ENCODE measurements at places on chromosomes 2 and 18.

GRCh38 chr2:225124311-225125017 is 82.2 kb upstream of the DOCK10 start:
- no peak for DNase-seq

GRCh38 chr18:33115917-33116316 is 324.6 kb downstream of the CCDC178 start:
- DNase-seq = no peak

- DNase-seq = no peak
Observed at GRCh38 chr2:66095820-66096345, 339.0 kb upstream of the MEIS1 start.

DNA sequence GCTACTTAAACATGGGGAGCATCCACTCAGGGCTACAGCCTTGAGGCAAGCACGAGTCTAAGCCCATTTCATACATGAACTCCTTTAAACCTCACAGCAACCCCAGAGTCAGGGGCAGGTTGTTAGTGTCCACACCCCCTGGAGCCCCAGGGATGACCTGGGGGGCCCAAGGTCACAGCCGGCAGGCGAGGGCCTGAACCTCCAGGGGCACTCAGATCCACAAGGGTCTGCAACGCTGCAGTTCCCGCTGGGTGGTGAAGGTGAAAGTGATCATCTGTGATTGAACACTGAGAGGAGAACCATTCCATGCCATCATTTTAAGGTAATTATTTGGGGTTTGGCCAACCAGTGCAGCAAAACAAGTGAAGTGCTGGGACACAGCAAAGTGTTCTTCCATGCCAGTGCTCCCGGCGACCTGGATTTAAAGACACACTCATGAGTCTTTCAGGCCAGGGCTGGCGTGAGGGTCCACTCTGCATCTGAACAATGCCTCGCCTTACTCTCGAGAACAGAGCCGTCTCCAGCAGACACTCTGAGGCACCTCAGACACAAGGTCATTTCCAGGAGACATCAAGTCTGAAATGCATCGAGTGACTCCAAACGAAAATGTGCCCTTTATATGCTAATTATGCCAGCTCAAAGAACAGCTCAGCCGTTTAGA is 61.6 kb upstream of the SNTG2 start:
- no peak for DNase-seq

- no peak for DNase-seq
Observed at GRCh38 chr2:98028931-98029717, 33.4 kb upstream of the TMEM131 start.

DNA sequence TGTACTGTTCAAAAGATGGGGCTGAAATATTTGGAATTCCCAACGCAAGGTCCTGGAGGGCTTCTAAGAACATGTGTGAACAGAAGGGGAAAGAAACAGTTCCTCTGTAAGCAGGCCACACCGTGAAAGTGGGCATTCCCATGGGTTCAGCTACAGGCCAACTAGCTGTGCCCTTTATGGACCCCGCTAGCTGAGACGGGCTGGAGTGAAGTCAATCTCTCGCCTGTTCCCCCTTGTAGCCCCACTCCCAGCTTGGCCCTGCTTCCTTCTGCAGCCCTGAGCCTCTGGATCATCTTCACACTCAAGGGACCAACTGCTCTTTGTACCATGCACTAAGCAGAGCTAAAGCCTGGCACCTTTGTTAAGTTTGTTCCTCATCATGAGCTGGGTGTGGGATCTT is 55.4 kb downstream of the POLR1A start:
- no peak for DNase-seq

- DNase-seq = no peak
Observed at GRCh38 chr2:189608170-189608569, 27.6 kb upstream of the SLC40A1 start.

GRCh38 chr2:46964835-46965560 is 49.4 kb upstream of the MCFD2 start:
- DNase-seq = no peak

GRCh38 chr2:208294482-208295024 is 28.5 kb downstream of the PIKFYVE start:
- DNase-seq = no peak

- peak; percentile 23 for DNase-seq
Observed at GRCh38 chr2:26754972-26755670, 9.0 kb upstream of the SLC35F6 start.

DNA sequence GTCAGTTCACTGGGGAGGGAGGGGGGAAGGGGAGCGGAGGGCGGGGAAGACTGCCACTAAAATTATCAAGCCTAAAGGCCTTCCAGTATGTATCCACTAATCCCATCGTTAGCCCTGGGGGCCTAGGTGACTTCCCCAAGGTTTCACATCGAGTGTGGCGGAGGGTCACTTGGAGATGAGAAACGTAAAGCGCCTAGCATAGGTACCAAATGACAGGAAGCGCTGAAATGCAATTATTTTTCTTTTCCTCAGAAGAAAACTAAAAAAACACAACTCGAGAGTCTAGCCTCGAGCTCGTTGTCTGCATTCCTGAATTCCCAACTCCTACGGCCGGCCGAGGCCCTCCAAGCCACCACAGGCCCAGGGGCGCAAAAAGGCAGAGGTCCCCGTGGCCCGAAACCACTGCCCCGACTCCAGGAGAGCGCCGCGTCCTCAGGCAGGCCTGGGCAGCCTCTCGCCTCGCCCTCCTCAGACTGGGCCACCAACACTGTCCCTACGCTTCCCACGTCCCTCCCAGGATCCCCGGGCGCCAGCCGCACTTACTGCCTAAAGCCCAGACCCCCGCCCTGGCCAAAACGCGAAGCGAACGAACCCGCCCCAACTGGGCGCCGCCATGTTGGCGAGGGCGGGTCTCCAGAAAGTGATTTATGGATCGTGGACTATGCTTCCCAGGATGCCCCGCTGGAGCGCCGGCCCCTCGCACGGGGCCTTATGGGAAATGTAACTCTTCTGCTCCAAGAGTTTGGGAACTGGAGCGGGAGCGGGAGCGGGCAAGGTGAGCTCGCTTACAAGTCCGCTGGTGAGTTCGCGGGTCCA is at the start of gene USP40:
TSS of gene USP40 (minus strand) at position 642 of the 816 bp plus-strand sequence. CDS start 1,228 bp downstream, outside the sequence.
- DNase-seq = peak; percentile 53

GRCh38 chr18:62336618-62337017 is 11.5 kb downstream of the TNFRSF11A start:
- DNase-seq = no peak

- no peak for DNase-seq
Observed at GRCh38 chr2:190318514-190318913, 1.1 kb downstream of the HIBCH start.

- no peak for DNase-seq
Observed at GRCh38 chr2:226790431-226790830, 9.2 kb downstream of the IRS1 start.

- no peak for DNase-seq
Observed at GRCh38 chr2:150136401-150136800, 351.1 kb downstream of the RND3 start.

GRCh38 chr2:30218814-30219213 is 12.5 kb upstream of the LBH start:
- no peak for DNase-seq

DNA sequence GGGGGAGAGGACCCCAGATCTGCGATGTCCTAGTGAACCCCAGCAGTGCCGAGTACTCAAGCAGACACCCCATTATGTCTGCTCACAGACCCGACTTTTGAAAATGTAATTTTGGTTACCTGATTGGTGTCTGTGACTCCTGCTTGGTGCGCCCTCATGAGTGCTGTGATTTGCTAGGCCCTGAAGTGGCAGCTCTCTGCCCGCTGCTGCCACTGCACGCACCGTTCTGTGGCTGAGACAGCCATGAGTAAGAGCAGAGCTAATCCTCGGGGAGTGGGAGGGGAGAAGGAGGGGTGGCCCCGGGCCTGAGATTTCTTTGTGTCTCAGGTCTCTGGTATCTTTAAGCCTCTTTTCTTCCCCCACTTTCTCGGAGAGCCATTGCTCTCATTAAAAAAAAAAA is 18.2 kb downstream of the FHOD3 start:
- no peak for DNase-seq

DNA sequence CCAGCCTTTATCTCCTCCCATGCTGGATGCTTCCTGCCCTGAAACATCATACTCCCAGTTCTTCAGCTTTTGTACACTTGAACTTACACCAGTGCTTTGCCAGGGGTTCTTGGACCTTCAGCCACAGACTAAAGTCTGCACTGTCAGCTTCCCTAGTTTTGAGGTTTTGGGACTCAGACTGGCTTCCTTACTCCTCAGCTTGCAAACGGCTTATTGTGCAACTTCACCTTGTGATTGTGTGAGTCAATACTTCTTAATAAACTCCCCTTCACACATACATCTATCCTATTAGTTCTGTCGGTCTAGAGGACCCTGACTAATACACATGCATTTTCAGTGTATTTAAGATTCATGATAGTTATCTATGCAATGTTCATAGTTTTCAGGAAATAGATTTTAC is 35.8 kb upstream of the ZNF804A start:
- DNase-seq = no peak

DNA sequence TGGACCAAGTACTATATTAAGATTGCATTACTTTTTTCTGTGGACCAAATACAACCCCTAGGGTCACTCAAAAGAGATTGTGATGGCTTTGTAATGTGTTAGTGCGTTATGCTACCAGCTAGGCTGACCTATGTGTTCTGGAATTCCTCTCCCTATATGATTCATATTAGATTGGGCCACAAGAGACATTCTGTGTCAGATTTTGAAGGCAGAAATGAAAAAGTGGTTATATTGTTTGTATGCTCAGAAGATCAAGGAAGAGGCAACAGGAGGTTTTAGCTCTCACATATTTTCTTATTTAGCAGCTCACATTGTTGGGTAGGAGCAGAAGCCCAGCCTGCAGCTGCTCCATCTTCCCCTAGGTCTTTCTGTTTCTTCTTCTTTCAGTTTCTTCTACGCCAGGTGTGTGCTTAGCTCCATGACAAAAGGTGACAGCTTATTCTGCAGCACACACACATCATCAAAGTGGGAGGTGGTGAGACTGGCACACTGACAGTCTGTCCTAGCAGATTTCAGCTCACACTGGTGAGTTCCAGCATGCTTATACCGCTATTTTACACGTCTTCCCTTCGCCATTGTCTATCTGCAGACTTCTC is 156.8 kb upstream of the UBE2E3 start:
- no peak for DNase-seq

- no peak for DNase-seq
Observed at GRCh38 chr2:28610583-28611201, 114.8 kb downstream of the PLB1 start.

DNA sequence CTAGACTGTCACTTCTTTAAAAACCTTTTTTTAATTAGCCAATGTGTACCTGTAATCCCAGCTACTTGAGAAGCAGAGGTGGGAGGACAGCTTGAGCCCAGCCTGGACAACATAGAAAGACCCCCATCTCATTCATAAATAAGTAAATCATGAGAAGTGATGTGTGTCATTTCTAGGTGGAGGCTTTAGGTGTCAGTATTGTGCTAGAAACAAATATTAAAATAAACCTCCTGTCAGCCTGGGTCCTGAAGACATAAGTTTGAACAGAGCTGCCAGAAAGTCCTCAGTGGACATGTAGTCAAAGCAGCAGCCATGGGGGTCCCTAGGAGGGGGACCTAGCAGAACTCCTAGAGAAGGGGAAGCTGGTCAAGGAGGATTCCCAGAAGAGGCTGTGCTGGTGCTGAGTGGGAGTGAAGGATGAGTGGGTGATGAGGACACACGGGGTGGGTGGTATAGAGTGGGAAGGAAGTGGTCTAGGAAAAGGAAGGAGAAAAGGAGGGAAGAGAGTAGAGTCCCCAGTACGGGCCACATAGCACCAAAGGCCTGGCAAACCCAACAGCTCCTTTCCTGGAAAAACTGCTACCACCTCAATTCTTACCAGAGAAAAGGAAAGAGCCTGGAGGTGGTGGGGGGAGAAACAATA is 316.6 kb upstream of the NCKAP5 start:
- no peak for DNase-seq

GRCh38 chr2:128388499-128388941 is 69.9 kb upstream of the HS6ST1 start:
- no peak for DNase-seq

- DNase-seq = no peak
Observed at GRCh38 chr2:237043866-237044265, 41.8 kb upstream of the COPS8 start.

GRCh38 chr2:206408323-206409320 is 34.7 kb upstream of the ADAM23 start:
- DNase-seq = no peak

- DNase-seq = peak; percentile 43
Observed at GRCh38 chr18:31942291-31942998, 483 bp downstream of the TRAPPC8 start.

- no peak for DNase-seq
Observed at GRCh38 chr18:77145364-77145901, 12.8 kb upstream of the MBP start.

DNA sequence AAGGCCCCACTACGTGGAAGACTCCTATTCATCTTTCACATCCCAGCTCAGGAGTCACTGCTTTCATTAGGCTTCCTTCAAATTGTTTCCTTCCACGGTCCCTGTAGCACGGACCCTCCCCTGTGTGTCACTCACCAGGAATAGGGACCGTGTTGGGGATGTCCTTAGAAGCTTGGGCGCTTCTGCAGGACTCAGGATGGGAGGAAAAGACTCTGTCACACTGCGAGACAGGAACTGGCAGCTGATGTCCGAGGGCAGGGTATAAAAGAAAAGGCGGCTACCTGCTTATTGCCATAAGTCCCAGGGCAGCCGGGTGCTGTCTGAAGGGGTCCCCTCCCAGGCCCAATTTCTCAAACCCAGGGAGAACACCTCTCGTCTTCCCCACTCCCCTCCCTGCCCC is 79.1 kb downstream of the BCL2L11 start:
- DNase-seq = no peak

DNA sequence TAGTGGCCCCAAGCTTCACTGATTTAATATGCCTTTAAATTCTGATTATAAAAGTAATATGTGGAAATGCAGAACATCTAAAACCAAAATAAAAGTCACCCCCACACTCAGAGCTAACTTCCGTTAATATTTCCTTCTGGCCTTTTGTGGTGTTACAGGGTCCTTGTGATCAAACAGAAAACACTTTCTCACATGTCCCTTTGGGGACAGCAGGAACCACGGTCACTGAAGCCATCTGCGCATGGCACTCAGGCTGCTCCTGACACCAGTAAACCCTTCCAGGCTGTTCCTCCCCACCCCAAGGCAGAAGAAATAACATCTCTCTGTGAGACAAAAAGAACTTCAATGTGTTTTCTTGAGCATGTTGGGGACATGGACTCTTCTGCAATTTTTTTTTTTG is 25.1 kb upstream of the GPR17 start:
- no peak for DNase-seq

DNA sequence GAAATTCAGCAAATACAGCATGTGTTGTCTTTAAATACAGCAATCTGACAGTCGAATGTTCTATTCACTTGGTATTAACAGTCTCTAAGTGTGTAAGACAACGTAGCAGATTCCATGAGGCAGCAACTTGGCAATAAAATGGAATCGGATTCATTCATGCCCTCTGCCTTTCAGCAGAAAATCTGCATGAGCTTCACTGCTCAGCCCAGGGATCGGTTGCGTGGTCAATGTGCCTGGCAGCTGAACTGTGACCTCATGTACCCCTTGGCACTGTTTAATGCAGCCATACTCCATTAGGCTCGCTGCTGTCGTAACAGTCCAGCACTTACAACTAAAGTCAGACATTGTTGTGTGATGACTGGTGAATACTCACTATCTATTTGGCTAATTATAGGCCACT is 17.7 kb upstream of the RGPD4 start:
- DNase-seq = no peak

Measured in stimulated activated naive B cell treated with anti-CD40 and anti-IgM and Interleukin-4, amounts not matched to agents 10 μg/mL and 1 μg/mL and 100 μg/mL, for 72 hours (primary cell).